Upper lobe of right lung (tissue), 1 donor: ENCODE measurements at places on chromosomes 12 and 14. TPM values are rescaled to one million over a fixed set of nuclear protein-coding genes. Genes with fewer than 3 reads are reported as not detected.
A peak's percentile ranks its signal among the peaks of the same experiment; 100 is the strongest.

DNA sequence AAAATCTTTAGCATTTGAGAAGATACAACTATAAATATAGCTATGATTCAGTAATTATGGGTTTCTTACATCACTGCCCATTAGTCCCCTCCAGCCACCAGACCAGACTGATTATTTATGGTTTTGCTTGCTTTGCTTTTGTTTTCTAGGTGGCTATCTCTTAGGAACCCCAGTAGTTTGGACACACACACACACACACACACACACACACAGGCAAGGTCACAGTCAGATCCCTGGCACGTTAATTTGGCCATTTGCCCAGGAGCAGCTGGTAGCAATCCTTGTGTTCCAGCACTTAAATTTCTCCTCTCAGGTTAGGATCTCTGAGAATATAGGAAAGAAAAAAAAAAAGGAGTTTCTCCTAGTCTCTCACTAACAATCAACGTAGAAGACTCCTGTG lies 90.2 kb upstream of the RESF1 start:
- H3K27ac ChIP-seq: no peak overlapping the region
- DNase-seq: no peak
- H3K27me3 ChIP-seq: no peaks in the 10 kb centered on the region
- no peak overlapping the region for H3K4me3 ChIP-seq
- H3K36me3 ChIP-seq: no peaks in the 10 kb centered on the region
- peaks cover 7% of the 10 kb centered on the region for H3K4me1 ChIP-seq

CLEC14A gene
- 87.6 TPM for total RNA-seq

DTD2 gene
- total RNA-seq: 18.2 TPM

- no peaks in the 10 kb centered on the region for H3K36me3 ChIP-seq
- no peak overlapping the region for H3K27ac ChIP-seq
- DNase-seq: no peak
Observed at GRCh38 chr12:24943947-24944600, 4.8 kb downstream of the BCAT1 start.

GPR68 gene
- 6.3 TPM for total RNA-seq

TPCN1 gene
- 51.9 TPM for total RNA-seq

DNA sequence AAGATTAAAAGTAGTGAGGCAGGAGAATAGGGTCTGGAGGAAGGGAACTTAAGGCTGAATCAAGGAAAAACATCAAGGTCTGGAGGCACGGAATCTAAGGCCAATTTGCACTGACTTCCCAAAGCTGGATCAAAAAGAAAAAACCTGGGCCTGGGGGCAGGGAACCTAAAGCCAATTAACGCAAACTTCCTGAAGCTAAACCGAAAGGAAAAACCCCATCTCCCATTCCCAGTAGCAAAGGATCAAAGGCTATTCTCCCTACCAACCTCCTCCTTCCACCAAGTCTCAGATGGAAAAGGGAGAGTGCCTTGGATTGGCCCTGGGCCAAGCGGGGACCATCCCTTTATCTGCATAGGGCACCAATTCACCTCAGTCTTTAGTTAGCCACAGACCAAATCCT lies 384.2 kb downstream of the GRIN2B start:
- H3K27me3 ChIP-seq: no peaks in the 10 kb centered on the region
- no peak overlapping the region for H3K4me3 ChIP-seq
- H3K27ac ChIP-seq: no peak overlapping the region
- H3K36me3 ChIP-seq: no peaks in the 10 kb centered on the region
- no peak for DNase-seq

KRT74 gene
- not detected for total RNA-seq

DNA sequence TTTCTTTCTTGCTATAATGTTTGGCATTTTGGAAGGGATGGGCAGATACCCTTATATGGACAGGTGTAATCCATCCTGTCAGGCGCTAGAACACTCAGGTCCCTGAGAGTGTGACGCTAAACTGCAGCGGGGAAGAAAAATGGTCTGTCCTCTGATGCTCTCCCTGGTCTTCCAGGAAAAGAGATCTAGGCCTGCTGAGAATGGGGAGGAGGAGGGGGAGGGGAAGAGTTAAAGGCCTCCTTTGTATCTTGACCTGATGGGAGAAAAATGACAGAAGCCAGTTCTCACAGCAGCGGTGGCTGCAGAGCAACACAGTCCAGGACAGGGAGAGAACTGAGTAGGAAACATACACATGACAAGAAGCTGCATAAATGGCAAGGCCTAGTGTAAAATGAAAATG lies 61.1 kb downstream of the RPS6KA5 start:
- no peak overlapping the region for H3K27ac ChIP-seq
- DNase-seq: no peak
- H3K27me3 ChIP-seq: no peaks in the 10 kb centered on the region
- H3K4me1 ChIP-seq: no peaks in the 10 kb centered on the region

ITGA7 gene
- 14.7 TPM for total RNA-seq

GRCh38 chr14:70143306-70143705 lies 45.4 kb downstream of the SLC8A3 start:
- DNase-seq: no peak
- no peaks in the 10 kb centered on the region for H3K36me3 ChIP-seq
- no peak overlapping the region for H3K27ac ChIP-seq

DNA sequence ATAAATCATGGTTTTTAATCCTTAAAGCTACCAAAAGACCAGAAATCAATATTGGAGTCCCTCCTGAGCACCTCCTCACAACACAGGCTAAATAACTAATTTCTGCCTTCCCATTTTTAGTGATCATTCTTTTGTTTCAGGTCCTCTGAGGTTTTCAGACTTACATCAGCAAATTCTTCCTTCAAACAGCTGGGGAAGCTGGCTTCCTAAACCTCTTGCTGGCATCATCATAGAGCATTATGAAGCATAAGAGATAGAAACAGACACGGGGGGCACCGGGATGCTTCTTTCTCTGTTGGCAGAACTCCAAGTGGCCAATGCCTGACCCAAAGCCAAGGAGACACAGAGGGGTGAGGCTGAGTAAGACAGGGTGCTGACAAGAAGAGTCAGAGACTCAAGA lies 47.9 kb upstream of the DBX2 start:
- no peak overlapping the region for H3K27ac ChIP-seq
- no peak overlapping the region for H3K4me3 ChIP-seq
- no peaks in the 10 kb centered on the region for H3K27me3 ChIP-seq
- H3K36me3 ChIP-seq: no peaks in the 10 kb centered on the region

- H3K4me1 ChIP-seq: no peaks in the 10 kb centered on the region
- H3K4me3 ChIP-seq: no peak overlapping the region
- DNase-seq: no peak
- H3K27ac ChIP-seq: no peak overlapping the region
Observed at GRCh38 chr12:64813723-64814122, 10.7 kb upstream of the TBC1D30 start.

RPS6KL1 gene
- total RNA-seq: 5.1 TPM

- no peaks in the 10 kb centered on the region for H3K36me3 ChIP-seq
- H3K4me1 ChIP-seq: no peaks in the 10 kb centered on the region
- no peak overlapping the region for H3K4me3 ChIP-seq
- DNase-seq: no peak
- no peak overlapping the region for H3K27ac ChIP-seq
Observed at GRCh38 chr12:23628806-23629205, 320.7 kb downstream of the SOX5 start.

KLRC4 gene
- 1.9 TPM for total RNA-seq

- peaks cover 18% of the 10 kb centered on the region for H3K4me1 ChIP-seq
- H3K27ac ChIP-seq: no peak overlapping the region
- no peaks in the 10 kb centered on the region for H3K27me3 ChIP-seq
Observed at GRCh38 chr14:75335571-75335970, 56.9 kb downstream of the FOS start.

GRCh38 chr12:99137124-99137855 lies 492.2 kb downstream of the APAF1 start:
- no peak for DNase-seq
- H3K4me3 ChIP-seq: no peak overlapping the region
- no peaks in the 10 kb centered on the region for H3K27me3 ChIP-seq
- no peaks in the 10 kb centered on the region for H3K4me1 ChIP-seq

- H3K4me1 ChIP-seq: peaks cover 18% of the 10 kb centered on the region
- no peak overlapping the region for H3K27ac ChIP-seq
- no peak for DNase-seq
- H3K27me3 ChIP-seq: no peaks in the 10 kb centered on the region
- no peak overlapping the region for H3K4me3 ChIP-seq
Observed at GRCh38 chr12:56255671-56256070, 2.5 kb downstream of the ANKRD52 start.

CEBPE gene
- not detected for total RNA-seq

- peak overlapping the region; percentile 85 for H3K4me3 ChIP-seq
- H3K27ac ChIP-seq: peak overlapping the region; percentile 92
- H3K27me3 ChIP-seq: no peaks in the 10 kb centered on the region
- peaks cover 5% of the 10 kb centered on the region for H3K36me3 ChIP-seq
- no peak for DNase-seq
Observed at GRCh38 chr12:55717011-55718007, 1.5 kb downstream of the BLOC1S1 start.

DNA sequence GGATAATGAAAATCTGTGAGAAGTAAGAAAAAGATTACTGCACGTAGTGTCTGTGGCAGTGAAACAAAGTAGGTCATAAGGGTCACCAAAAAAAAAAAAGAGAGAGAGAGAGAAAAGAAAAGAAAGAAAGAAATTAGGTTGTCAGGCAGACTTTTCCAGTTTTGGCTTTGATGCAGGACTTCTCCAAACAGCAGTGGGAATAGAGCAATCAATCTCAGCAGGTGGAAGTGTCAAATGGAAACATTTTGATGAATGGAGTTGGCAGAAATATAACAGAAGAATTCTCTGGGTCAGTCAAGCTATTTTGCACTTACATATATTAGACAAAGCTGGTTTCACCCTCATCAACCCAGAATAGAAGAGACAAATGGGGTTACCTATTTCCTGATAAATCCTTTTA lies 745.8 kb downstream of the SLC6A15 start:
- no peak for DNase-seq
- H3K27me3 ChIP-seq: no peaks in the 10 kb centered on the region
- H3K4me1 ChIP-seq: no peaks in the 10 kb centered on the region
- H3K27ac ChIP-seq: no peak overlapping the region

DNA sequence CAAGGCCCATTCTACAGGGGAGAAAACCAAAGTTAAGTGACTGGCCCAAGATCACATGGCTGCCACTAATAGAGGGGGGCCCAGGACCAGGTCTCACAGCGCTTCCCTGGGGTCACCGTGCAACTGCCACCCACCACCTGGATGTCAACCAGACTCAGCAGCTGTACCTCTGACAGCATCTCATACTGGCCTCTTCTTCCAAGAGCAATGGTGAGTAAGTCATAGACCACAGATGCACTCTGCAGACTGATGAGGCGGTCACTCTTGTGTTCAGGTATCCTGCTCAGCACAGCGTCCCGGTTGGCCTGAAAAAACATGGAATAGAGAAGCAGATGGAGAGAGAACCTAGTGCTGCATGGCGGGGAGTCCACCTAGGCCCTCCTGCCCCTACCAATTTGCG lies 139.9 kb downstream of the TTC7B start:
- H3K36me3 ChIP-seq: no peaks in the 10 kb centered on the region
- no peak for DNase-seq
- no peak overlapping the region for H3K4me3 ChIP-seq
- H3K27me3 ChIP-seq: no peaks in the 10 kb centered on the region

DNA sequence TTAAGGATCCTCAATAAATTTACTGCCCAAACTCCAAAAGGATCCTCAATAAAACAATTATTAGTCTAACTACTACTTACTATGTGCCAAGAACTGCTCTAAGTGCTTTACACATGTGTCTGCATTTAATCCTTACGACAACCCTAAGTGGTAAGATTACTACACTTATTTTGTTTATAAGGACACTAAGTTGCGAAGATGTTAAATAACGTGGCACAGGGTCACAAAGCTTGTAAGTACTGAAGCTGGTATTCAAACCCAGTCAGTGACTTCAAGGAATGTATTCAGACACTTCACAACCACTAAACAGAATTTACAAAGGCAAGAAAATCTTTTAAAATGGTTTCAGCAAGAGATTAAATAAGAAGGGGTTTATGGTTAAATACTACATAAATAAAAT lies 13.0 kb downstream of the FERMT2 start:
- no peak overlapping the region for H3K27ac ChIP-seq
- H3K27me3 ChIP-seq: no peaks in the 10 kb centered on the region
- peaks cover 11% of the 10 kb centered on the region for H3K4me1 ChIP-seq

DNA sequence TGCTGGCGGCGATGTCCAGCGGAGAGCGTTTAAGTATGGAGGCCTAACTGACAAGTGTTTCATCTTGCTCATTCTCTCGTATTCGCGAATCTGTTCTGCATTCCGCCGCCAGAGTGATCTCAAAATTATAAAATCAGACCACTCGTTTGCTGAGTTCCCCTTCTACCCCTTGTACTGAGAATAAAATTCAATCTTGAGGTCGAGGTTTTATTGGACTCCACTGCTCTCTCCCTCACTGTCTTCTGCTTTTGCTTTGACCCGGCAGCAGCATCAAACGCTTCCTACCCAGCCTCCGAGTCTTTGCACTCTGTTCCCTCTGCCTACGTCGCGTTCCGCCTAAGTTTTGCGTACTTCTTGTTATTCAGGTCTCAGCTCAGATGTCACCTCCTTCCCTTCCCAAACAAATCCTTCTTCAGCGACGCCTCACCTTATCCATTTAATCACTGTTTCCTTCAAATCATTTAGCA lies 462 bp downstream of the KNTC1 start:
- H3K36me3 ChIP-seq: peaks cover 17% of the 10 kb centered on the region
- H3K27ac ChIP-seq: peak overlapping the region; percentile 31
- H3K27me3 ChIP-seq: no peaks in the 10 kb centered on the region
- H3K4me3 ChIP-seq: peak overlapping the region; percentile 79

DNA sequence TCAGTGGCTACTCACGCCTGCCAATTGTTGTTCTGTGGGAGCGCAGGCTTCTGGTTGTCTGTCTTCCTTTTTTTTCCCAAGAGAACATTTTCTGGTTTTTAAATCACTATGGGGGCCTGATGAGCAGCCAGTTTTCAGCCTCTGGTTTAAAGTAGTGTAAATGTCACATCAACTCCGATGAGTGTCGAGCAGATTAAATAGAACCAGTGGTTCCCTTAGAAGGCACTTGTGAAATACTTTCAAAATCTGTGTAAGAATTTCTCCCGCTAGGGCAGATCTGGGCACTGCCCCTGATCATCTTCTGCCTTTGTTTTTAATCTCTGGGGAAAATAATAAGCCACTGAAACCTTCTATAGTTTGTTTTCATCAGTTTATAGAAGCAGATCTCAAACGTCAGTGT lies 130.4 kb downstream of the PRIMA1 start:
- no peak overlapping the region for H3K27ac ChIP-seq
- no peaks in the 10 kb centered on the region for H3K4me1 ChIP-seq
- H3K4me3 ChIP-seq: no peak overlapping the region
- H3K36me3 ChIP-seq: no peaks in the 10 kb centered on the region

GRCh38 chr12:104524034-104524832 lies 67.5 kb downstream of the CHST11 start:
- H3K27ac ChIP-seq: peak overlapping the region; percentile 43
- peaks cover 46% of the 10 kb centered on the region for H3K4me1 ChIP-seq
- no peak for DNase-seq

CSRNP2 gene
- total RNA-seq: 34.5 TPM

- H3K27ac ChIP-seq: peak overlapping the region; percentile 76
- DNase-seq: no peak
- peaks cover 20% of the 10 kb centered on the region for H3K4me1 ChIP-seq
- H3K27me3 ChIP-seq: no peaks in the 10 kb centered on the region
- peak overlapping the region; percentile 77 for H3K4me3 ChIP-seq
Observed at GRCh38 chr14:77616133-77616453, 344 bp downstream of the SPTLC2 start.
